Fibroblast of skin of right biceps (primary cell): ENCODE measurements at places on chromosomes 12 and 14.

DNA sequence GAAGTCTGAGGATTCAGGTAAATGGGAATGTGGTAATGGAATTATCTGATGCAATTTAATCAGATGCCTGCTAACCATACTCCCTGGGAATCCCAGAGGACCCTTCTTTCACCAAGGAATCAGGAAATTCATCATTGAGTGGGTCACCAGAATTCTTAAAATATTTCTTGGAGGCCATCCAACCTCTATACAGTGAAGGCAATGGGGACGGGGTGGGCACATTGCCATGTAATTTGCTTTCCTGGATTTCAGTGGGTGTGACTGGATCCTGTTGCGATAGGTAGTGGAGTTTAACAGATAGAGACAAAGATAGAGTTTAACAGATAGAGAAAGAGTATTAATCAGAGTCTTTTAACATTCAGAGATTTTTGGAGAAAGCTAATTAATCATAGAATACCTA lies 394.4 kb downstream of the DAD1 start:
- peak; percentile 78 for DNase-seq

DNA sequence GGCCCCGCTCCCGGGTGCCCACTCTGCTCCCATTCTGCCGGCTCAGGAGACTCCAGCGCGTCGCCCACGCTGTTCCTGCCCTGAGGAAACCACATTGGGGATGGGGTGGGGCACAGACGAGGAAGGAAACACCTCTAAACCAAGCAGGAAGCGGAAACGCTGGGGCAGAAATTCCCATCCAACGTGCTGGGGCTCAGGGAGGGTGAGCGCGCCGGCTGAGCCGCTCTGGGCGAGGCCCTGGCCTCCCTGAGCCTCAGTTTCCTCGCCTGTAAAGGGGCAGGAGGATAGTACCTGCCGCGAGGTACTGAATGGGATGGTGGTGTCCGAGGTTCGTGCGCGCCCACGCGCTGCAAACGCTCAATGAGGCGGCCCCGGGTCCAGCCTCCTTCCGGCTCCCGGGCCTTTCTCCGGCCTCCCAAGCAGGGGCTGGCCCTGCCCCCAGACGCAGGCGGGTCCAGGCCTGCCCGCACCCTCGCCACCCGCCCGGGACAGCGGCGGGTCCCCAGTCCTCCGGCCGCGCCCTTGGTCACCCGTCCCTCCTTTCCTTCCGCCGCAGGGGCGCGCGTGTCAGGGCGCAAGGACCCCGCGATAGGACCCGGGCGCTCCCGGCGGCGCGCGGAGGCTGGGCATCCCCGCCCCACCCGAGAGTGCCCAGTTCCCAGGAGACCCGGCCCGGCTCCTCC lies 673 bp downstream of the BEGAIN start:
- peak; percentile 8 for DNase-seq

- DNase-seq = no peak
These were observed 12.5 kb downstream of the FAM222A start for GRCh38 chr12:109726106-109726497.

- DNase-seq = no peak
These were observed 33.3 kb upstream of the BEGAIN start for GRCh38 chr14:100620255-100621100.
